ENCODE measurements at places on chromosomes 3 and 15.
A peak's percentile ranks its signal among the peaks of the same experiment; 100 is the strongest.

- DNase-seq, result no peak
These were observed 330 bp upstream of the TBC1D2B start for GRCh38 chr15:78077871-78078210.

DNA sequence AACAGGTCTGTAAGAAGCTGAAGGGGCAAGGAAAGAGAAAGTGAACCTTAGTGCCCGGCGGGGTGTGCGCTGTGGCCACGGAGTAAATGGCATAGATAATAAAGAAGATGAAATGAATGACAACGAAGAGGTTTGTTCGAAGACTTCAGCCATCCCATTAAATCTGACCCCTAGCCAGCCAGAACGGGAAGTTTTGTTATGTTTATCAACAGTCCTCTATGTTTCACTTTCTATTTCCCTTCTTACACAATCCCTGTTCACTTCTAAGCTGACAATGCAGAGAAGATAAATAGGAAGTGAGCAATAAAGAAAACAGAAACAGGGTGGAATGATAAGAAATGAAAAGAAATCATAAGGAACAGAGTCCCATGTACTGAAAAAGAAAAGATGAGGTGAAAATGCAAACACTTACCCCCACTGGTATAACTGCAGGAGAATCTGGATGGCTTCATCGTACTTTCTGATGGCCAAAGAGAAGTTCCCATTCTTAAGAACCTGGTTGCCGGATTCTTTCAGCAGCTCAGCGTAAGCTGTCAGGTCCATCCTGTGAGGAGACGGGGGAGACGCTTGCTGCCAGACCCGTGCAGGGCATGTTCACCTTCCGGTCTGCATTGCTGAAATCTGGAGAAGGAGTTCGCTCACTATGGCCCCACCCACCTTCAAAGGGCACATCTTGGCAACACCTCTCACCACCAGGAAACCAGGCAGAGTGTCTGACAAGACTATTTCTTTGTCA, 36.8 kb downstream of the TRANK1 start:
- peak; percentile 71 for DNase-seq

DNA sequence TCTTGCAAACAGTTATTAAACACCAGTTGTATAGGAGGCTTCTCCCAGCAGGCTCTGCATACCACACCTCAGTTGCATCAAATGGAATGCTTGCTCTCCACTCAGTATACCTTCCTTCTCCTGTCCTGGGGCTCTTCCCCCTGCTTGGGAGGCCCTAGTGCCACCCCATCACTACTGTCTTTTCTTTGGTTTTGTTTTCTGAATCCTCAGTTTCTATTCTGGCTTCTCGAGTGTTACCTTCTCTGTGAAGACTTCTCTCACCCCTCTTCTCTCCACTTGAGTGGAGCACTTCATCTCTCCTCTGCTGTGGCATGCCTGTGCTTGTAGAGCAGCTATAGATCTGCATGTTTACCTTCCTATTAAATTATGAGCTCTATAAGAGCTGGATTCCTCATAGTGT, 75.7 kb upstream of the TPRG1 start:
- no peak for DNase-seq

DNA sequence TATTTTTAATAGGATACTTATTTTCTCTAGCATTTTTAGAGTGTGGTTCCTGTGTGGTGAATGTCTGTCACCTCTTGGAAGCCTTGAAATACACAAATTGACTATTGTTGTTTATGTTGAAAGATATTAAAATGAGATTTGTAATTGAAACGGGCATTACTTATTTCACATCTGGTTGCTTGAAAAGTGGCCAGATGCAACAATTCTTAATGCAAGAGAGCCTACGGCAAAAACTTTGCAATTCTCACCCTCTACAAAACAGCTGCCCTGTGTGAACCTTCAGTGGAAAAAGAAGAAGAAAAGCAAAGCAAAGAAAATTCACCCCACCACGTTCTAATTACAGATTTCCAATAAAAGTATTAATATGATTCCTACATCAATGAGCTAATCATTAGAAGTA, 46.6 kb downstream of the PPARG start:
- DNase-seq, result no peak

GRCh38 chr3:28907616-28908015, 373.3 kb upstream of the RBMS3 start:
- peak; percentile 88 for DNase-seq
